Stimulated activated CD4-positive, alpha-beta T cell treated with anti-CD3 and anti-CD28 coated beads, Interleukin-4, amount 100 ng/mL, for 24 hours (primary cell): ENCODE measurements at places on chromosomes 6 and 20.

DNA sequence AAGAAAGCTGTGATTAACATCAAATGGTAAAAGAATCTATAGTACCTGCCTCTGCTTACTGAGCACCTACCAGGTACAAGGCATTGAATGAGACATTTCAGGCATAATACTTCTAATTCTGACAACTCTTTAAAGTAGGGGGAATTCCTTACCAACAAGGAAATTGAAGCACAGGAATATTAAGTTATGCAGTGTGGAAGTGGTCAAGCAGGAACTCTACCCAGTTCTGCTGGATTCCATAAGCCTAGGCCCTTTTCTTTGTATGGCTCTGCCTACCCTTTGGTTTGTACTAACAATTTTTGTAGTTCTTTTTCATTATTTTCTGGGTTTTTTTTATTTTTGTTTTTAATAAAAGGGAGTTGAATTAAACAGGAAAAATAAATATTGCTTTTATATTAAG is 114.5 kb downstream of the MAP3K5 start:
- DNase-seq, result no peak

- DNase-seq, result no peak
These were observed 1.3 kb upstream of the LZTS3 start for GRCh38 chr20:3174442-3175261.

DNA sequence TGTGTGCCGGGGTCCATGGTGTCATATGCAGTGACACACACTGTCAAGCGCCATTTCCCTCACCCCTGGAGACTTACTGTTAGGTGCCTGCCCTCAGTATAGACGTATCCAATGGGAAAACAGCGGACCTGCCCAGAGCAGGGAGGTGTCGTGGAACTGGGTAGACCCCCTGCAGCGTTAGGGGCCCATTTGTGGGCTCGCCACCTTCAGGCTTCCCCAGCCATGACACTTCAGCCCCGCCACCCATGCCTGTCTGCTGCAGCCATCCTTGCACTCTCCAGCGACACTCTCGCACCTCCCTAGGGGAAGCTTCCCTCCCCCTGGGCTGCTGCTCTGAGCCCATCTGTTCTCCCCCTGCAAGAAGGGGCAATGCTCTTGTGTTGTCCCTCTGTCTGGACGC is 43.2 kb downstream of the STK35 start:
- DNase-seq, result no peak

DNA sequence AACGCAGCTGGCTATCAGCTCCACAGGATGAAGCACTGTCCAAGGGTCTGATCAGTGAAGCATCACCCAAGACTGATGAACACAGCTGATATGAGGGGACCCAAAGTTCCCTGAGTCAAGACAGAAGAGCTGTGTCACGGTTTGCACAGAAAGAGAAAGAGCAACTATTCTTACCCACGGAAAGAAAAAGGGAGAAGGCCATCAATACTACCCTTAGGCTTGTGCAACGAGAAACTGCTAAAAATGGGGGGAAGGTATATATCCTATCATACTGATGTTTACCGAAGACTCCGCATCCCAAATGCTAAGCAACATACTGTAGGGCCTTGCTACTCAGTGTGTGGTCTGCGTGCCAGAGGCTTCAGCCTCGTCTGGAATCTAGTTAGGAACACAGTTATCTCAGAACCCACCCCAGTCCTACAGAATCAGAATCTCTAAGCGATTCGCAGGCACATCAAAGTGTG is 665 bp downstream of the FASTKD5 start:
- DNase-seq, result no peak

- DNase-seq, result no peak
These were observed 331.8 kb downstream of the RIMS1 start for GRCh38 chr6:72218125-72218524.

GRCh38 chr6:122012578-122012977 is 386.9 kb upstream of the HSF2 start:
- no peak for DNase-seq

DNA sequence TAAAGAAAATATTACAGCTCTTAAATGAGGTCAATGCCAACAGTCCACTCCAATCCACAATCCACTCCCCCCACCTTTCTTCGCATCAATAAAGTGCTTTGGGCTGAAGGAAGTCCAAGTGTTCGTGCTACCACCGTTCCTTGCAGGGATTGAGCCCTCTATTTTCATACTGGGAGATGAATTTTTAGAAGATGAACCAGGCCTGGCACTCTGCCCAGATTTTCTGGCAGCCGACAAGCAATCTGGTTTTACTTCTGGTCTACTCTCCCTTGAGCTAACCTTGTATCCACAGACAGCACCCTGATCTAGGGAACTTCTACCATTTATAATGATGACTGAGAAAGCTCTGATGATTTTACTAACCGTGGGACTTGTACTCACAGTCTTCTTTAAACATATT is 72.3 kb downstream of the BTBD9 start:
- DNase-seq, result no peak

DNA sequence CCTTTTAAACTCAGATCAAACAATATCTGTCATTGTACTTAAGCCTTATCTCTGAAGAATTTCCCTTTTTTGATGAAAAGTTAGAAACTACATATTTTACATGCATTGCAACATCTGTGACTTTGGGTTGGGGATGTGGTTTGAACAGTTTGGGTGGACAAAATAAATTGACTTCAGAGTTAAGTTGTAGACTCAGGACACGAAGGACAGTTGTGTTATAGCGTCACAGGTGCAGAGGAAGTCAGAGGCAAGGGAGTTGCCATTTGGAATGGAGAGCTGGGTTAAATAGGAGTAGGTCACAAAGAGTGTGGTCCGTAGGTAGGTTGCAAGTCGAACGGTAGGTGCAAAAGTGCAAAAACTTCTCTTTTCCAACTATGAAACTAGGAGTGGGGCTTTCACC is 46.0 kb downstream of the ZFAND3 start:
- DNase-seq, result no peak

DNA sequence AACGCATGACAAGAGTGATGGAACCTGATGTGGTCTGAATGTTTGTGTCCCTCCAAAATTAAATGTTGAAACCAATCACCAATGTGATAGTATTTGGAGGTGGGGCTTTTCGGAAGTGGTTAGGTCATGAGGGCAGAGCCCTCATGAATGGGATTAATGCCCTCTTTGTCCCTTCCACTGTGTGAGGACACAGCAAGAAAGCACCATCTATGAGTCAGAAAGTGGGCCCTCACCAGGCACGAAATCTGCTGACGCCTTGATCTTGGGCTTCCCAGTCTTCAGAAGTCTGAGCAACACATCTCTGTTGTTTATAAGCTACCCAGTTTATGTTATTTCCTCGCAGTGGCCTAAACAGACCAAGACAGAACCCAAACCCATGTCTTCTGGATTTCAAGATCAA is 244.0 kb upstream of the JAG1 start:
- no peak for DNase-seq

DNA sequence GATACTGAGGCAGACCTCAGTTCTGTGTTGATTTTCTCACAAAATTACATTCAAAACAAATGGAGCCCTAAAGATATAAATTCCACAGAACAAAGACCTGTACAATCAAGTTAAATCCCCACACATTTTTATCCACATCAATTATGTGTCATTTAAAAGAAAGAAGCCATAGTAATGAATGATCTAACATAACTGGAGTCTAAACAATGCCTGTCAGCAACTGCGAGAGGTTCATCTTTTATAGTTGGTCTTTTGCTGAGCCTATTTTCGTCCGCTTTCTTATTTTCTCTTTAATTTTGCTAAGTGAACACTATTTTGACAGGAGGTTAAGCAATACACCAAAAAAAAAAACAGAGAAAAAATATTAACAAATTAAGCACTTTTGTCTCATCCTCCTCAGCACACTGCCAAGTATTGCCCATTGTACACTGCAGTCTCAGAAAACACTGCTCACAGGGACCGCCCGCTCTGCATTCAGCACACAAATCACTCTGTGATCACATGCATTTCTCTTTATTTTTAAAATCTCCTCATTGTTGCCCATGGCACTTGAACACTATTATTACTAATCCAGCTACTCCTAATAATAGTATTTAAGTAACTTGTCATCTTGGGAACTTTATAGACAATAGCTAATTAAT is 140.8 kb downstream of the BTBD9 start:
- no peak for DNase-seq

DNA sequence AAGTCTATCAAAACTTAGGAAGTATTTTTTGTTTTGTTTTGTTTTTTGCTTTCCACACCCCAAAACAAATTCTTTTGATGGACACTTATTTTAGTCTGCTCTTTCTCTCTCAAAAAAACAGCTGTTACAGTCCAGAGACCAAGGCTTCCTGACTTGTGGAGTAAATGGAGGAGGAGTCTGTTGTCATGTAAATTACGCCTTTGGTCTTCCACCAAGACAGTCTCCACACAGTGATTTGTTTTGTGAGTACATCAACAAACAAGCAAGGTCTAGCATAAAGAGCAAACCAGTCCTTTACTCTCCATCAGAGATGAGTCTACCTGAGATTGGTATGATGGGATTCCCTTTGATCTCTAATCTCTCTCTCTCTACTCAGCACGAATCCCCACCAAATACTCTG is 588.0 kb upstream of the ARID1B start:
- DNase-seq, result no peak

GRCh38 chr6:74356391-74356790 is 660.4 kb downstream of the CD109 start:
- no peak for DNase-seq

DNA sequence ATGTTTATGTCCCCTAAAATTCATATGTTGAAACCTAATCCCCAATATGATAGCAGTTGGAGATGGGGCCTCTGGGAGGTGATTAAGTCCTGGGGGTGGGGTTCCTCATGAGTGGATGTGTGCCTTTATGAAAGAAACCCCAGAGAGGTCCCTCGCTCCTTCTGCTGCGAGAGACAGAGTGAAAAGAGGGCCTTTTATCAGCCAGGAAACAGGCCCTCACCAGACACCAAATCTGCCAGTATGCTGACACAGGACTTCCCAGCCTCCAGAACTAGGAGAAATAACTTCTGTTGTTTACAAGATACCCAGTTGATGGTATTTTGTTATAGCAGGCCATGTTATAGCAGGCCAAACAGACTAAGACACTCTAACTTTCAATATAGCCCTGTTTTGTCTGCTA is 100.9 kb upstream of the NFATC2 start:
- DNase-seq, result no peak

GRCh38 chr6:113662093-113662665 is 195.0 kb upstream of the MARCKS start:
- DNase-seq, result no peak

- no peak for DNase-seq
These were observed 16.2 kb upstream of the RBL1 start for GRCh38 chr20:37111926-37112455.

DNA sequence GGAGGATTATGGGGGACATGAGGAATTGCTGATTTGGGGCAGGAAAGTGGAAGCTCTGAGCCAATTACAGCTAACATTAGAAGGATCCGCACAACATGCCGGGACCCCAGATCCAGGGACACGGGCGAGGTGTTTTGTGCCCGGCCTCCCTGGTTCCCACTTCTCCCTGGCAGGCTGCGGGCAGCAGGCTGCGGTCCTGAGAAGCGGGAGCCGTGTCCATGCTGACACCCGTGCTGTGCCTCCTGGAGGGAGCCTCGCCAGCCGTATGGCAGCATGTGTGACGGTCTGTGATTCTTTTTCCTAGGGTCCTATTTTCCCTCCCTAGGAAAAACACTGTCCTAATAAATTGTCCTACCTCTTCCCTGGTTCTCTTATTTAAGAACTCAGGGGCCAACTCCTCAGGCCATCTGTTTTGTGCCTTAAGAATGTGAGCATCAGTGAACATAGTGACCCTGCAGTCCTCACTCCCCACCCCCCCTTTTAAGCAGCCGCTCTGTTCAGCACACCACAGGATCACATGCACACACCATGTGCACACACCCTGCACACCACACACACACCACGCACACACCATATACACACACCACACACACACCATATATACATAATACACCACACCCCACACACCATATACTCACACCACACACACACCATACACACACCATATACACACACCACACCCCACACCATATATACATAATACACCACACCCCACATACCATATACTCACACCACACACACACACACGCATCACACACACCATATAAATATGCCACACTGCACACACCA is 49.9 kb downstream of the DACT2 start:
- DNase-seq, result no peak

DNA sequence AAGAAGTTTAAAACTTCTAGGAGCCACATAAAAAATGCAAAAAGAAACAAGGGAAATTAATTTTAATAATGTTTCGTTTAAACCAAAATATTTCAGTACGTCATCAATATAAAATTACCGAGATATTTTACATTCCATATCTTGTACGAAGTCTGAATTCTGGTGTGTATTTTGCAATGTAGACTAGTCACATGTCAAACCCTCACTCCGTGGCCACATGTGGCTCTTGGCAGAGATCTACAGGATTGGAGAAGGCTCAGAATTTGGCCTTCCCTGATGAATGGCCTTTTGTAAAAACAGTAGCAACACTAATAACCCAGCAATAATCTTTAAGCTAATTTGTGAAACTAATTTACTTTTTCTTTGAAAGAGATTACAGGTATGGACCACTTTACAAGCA is 217.1 kb downstream of the PRL start:
- no peak for DNase-seq

GRCh38 chr20:14921513-14921912 is 584.1 kb upstream of the FLRT3 start:
- no peak for DNase-seq

DNA sequence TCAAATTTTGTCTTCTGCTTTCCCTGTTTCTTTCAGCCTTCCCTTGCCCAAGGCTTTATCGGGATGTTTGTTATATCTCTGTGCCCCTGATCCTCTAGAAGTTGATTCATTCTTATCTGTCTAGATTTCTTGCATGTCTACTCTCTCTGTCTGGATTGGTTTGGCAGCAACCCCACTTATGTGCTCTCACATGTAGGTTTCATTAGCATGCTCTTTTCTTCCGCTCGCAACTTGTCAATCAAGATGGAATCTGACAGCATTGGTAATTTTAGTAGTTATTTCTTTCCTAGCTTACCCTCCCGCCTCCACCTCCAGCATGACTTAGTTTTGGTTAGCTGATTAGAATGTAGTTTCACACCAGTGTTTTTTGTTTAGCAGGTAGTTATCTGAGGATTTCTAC is 39.3 kb downstream of the LRRC1 start:
- DNase-seq, result no peak

DNA sequence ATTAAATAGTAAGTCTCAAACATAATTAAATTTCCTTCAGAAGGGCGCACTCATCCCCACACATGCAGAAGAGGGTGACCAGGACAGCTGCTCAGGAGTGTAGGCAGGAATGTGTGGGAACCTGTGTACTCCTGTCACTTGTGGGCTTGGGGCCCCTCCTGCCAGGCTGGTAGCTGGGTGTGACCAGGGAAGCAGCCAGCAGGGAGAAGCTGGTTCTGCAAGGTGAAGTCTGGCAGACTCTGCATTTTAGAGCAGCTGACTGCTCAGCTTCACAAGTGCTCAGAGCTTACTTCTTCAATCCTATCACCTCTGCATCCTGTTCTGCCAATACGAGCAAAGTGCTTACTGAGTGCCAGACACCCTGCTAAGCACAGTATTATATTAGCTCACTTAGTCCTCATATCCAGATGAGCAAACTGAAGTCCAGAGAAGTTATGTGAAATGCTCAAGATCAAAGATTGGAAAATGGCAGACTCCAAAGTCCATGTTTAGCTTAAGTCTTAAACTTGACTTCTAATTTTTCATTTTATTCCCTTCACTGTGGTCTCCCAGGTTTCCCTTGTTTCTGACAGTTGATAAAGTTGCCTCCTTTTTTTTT is 27.9 kb downstream of the ELMO2 start:
- DNase-seq, result no peak
